ENCODE measurements at places on chromosomes 2 and 18.

DNA sequence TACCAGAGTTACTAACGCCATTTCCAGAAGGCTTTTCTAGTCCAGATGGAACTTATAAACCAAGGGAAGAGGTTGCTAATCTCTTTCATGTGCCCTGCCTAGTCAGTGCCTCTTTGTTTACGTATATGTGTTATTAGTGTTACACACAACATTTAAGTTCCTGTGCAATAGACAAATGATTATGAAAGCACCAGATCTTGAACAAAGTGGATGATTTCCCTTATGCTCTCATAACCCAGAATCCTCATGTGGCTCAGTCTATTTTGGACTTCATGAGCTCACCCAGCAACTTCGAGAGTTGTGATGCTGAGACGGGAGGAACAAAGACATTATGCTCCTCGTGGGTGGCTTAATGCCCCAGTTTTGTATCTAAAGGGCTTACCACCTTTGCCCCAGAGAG is 214.4 kb upstream of the SP5 start:
- no peak for DNase-seq

DNA sequence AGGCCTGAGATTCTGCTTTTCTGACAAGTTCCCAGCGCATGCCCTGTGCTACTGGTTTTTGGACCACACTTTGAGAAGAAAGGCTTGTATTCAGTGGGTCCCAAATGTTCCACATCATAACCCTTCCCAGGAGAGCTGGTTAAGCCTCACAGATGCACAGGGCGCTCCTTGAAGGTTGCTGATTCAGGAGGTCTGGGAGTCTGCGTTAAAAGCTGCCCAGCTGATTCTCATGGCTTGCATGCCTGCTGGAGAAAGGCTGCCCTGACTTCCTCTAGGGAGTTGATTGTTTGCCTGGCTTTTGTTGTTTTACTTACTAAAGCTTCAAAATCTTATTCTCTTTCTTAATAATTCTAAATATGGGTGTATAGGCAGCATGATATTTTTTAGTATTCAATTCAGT is 20.7 kb downstream of the CRYGD start:
- DNase-seq: no peak

- DNase-seq: no peak
Measured at GRCh38 chr2:6788614-6789013, 77.1 kb downstream of the CMPK2 start.

DNA sequence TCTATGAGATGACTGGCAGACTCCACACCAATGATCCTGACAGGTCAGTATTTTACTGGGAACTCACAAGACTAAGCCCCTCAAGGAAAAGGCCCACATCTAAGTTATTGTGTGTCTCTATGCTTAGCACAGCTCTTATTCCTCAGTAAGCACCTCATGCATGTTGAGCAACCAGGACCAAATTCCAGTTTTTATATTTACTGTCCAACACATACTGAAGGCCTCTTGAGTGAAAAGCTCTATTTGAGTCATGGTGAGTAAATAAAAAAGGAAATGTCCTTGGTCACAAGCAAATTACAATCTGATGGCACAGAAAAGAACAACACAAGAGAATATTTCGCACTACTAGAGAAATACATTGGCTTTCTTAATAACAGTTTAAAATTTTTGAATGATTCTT is 87.9 kb upstream of the ETAA1 start:
- DNase-seq: peak; percentile 9

- DNase-seq: no peak
Measured at GRCh38 chr18:50161597-50162205, 33.2 kb downstream of the MYO5B start.

GRCh38 chr2:109529532-109530449 is 84.0 kb downstream of the SEPTIN10 start:
- no peak for DNase-seq

DNA sequence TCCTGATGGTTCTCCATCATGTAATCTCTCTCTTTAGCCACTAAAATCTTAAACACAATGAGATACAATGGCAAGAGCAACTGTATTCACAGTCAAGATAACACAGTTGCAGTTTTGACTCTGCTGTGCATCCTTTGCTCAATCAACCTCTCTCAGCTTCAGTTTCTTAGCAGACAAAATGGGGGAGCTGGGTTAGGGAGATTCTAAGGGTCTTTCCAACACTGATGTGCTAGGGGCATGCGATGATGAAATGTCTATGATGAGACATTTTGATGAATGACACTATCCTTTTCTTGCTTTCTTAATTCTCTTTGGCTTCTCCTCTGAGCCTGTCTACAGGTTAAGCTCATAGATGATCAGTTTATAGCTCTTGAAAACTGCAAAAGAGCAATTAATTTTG is 1.1 kb downstream of the SERPINB10 start:
- DNase-seq: no peak

DNA sequence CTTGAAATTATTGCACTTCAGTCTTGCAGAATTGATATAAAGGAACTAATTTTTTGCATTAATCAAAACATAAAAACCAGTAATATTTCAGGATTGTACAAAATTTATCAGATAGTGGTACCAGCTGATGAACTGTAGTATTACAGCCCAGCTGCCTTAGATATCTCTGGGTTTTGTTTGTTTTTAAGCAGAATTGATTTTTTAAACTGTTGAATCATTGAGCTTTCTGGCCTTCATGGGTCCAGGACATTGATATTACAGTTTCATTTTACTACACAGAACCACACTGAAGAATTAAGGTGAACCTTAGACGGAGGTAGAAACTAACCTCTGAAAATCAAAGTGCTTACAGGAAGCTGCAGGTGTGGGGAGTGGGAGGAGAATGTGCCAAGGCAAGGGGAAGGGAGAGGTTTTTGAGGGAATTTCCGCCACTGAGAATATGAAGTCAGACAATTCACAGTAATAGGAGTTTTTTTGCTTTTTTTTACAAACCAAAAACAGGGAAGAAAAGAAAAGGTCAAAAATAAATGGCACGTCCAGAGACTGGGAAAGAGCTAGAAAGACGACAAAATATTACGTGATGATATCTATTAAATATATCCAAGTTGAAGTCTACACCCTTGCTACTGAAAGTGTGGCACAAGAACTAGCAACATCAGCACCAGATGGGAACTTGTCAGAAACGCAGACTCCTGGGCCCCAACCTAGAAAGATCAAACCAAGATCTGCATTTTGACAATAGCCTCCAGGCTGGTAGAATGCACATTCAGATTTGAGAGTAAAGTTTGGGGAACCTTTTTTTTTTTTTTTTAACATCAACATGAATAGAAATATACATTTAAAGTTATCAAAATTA is 40.8 kb upstream of the SPAG16 start:
- no peak for DNase-seq

DNA sequence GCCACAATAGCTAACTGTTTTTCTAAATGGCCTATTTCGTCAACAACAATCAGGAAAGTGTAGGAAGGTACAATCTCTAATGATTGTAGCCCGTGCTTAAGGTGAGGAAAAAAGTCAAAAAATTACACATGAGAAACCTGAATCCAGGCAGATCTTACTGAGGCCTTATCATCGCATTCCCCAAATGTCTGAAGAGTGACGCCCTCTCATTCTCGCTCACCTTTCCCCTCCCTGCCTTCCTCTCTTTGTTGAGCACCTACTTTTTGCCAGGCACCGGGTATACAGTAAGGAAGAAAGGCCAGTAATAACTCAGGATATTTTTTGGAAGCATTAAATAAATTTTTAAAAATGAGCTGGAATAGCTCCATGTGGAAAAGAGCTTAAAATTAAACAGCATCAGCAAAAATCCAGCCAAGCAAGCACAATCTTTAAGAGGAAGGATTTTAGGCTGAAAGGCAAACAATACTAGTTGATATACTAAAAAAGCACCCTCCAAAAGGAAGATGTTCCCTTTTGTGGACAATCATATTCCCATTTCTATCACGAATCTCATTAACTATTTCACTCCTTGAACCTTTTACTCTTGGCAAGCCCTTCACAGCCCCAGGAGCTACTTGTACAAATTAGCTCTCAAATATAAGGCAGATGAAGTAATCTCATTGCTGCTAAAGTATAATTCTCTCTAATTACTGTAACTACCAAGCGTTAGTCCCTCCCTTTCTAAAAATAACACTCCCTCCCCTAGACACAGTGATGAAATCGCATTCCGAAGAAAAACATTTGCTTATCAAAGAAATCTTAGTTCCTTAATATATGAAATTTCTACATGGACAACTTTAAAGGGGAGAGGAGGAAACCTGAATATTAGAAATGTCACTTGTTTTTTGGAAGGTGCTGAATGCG is 40.0 kb downstream of the STAT1 start:
- no peak for DNase-seq

- DNase-seq: no peak
Measured at GRCh38 chr2:239329284-239329971, 71.4 kb downstream of the HDAC4 start.

- DNase-seq: peak; percentile 37
Measured at GRCh38 chr2:104862058-104862941, 8.4 kb downstream of the POU3F3 start.

- DNase-seq: no peak
Measured at GRCh38 chr2:51511002-51511401, 479.1 kb upstream of the NRXN1 start.

DNA sequence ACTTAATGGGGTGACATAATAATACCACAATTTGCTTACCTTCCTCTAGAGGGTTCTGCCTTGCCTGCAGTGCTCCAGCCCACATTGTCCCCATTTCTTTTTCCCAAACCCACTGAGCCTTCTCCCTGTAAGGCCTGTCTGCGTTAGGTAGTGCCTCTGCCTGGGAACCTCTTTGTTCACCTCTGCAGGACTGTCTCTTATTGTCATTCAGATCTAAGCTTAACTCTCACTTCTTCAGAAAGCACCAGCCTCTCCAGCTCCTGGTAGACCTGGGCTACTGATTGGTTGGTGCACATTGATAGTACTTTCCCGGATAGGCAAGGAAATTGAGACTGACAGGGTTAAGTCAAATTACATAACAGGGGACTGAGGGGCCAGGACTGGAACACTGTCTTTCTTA is 49.1 kb downstream of the CCDC85A start:
- no peak for DNase-seq

- DNase-seq: no peak
Measured at GRCh38 chr2:239389414-239390329, 11.1 kb downstream of the HDAC4 start.

DNA sequence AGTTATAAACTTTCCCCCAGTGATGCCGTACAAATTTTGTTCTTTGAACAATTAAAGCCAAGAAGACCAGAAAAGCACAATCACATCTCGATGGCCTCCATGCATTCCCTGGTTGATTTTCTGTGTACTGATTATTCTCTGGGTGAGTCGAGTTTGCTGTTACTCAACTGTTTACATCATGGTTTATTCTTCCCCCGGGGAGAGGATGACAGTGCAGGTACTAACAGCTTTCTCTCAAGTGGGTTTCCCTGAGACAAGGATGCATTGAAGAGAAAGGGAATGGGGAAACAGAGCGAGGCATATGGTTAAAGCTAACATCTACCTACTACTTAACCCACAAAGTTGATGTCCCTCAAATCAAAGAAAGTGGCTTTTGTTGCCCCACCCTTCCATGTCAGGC is 410.8 kb upstream of the FANCL start:
- DNase-seq: no peak

- DNase-seq: no peak
Measured at GRCh38 chr2:129879614-129880180, 99.8 kb upstream of the RAB6C start.

- peak; percentile 18 for DNase-seq
Measured at GRCh38 chr18:71045331-71046065, 756.7 kb downstream of the SOCS6 start.

GRCh38 chr18:77967071-77967470 is 717.4 kb downstream of the GALR1 start:
- DNase-seq: no peak

DNA sequence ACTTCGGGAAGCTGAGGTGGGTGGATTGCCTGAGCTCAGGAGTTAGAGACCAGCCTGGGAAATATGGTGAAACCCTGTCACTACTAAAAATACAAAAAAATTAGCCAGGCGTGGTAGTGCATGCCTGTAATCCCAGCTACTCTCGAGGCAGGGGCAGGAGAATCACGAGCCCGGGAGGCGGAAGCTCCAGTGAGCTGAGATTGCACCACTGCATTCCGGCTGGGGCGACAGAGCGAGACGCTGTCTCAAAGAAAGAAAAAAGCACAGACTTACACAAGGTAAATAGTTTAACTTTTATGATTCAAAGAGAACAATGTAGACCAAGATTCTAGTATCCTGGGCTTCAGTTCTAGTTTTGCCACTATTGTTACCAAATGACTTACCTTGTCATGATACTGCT is 37.4 kb downstream of the NCKAP1 start:
- no peak for DNase-seq

- no peak for DNase-seq
Measured at GRCh38 chr2:190722835-190723234, 74.0 kb downstream of the NAB1 start.

Measured in NCI-H510A treated with DMSO at 0.1 percent for 48 hours (cell line).